ENCODE measurements at places on chromosomes 2 and 18.

- H3K4me1 ChIP-seq = no peaks in the 10 kb centered on the region
- no peak overlapping the region for H3K4me3 ChIP-seq
- peaks cover 24% of the 10 kb centered on the region for H3K36me3 ChIP-seq
- no peak overlapping the region for H3K27ac ChIP-seq
Observed at GRCh38 chr2:203418271-203418670, 90.1 kb downstream of the ABI2 start.

GRCh38 chr18:9003406-9004100, 98.9 kb upstream of the NDUFV2 start:
- no peak for DNase-seq
- no peaks in the 10 kb centered on the region for H3K27me3 ChIP-seq
- no peaks in the 10 kb centered on the region for H3K4me1 ChIP-seq
- H3K27ac ChIP-seq = no peak overlapping the region
- no peak overlapping the region for H3K4me3 ChIP-seq

- H3K36me3 ChIP-seq = no peaks in the 10 kb centered on the region
- DNase-seq = no peak
- H3K4me3 ChIP-seq = no peak overlapping the region
- no peak overlapping the region for H3K27ac ChIP-seq
- no peaks in the 10 kb centered on the region for H3K4me1 ChIP-seq
Observed at GRCh38 chr2:23203383-23203782, 181.6 kb upstream of the KLHL29 start.

- H3K4me1 ChIP-seq = no peaks in the 10 kb centered on the region
- H3K27ac ChIP-seq = no peak overlapping the region
- no peak for DNase-seq
- H3K4me3 ChIP-seq = no peak overlapping the region
Observed at GRCh38 chr2:195038153-195038552, 618.9 kb upstream of the SLC39A10 start.

DNA sequence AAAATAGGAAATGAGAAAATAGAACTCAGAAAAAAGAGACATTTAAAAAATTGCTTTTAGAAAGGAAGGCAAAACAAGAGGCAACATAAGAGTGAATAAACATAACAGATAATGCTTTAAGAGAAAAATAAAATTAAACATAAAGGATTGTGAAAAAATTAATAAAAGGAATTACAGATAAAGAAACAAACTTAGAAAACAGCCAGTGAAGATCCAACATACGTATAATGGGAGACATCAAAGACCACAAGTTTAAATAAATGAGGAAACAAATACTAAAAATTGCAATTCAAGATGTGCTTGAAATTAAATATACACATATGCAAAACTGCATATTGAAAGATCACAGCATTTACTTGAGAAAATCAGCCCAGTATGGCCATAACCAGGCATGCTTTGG, 448.9 kb downstream of the NBAS start:
- H3K4me3 ChIP-seq = no peak overlapping the region
- no peak overlapping the region for H3K27ac ChIP-seq

DNA sequence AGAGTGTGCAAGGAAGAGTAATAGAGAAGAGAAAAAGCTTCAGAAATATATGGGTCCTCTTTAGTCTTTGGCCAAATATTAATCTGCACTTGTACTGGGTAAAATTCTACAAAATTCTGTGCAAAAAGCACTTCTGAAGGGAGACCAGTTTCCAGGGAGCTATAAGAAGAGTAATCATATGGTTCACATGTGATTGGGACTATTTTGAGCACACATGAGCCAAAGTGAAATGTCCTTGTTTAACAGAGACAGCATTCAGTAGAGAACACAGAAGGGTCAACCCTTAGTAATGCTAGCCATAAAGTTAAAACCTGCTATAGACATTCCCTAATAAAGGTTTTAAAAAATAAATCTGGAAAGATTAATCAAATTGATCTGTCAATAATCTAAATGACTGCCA, 49.3 kb upstream of the ACVR1C start:
- H3K36me3 ChIP-seq = no peaks in the 10 kb centered on the region
- no peaks in the 10 kb centered on the region for H3K4me1 ChIP-seq
- no peak overlapping the region for H3K4me3 ChIP-seq
- no peak for DNase-seq
- H3K27me3 ChIP-seq = no peaks in the 10 kb centered on the region

DNA sequence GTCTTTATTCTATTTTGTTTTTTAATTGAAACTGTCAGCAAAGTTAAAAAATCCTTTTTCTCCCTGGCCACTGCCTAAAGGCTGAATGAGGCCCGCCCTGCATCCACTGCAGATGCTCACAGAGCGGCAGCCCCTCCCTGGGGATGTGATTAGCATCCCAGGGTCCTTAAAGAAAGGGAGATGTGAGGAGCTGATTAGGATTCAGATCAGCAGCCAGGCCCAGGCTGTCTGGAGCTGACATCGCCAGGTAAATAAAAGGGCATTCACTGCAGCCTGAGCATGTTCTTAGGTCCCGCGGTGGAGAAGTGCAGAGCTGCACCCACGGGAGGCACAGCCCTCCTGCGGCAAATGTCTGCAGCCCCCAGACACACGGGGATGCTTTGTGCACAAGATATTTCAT, 83.8 kb downstream of the LONRF2 start:
- H3K4me3 ChIP-seq = no peak overlapping the region
- DNase-seq = no peak
- no peaks in the 10 kb centered on the region for H3K27me3 ChIP-seq

- no peaks in the 10 kb centered on the region for H3K36me3 ChIP-seq
- no peaks in the 10 kb centered on the region for H3K4me1 ChIP-seq
- no peaks in the 10 kb centered on the region for H3K27me3 ChIP-seq
- H3K4me3 ChIP-seq = no peak overlapping the region
- no peak for DNase-seq
Observed at GRCh38 chr2:71995067-71995665, 152.5 kb downstream of the CYP26B1 start.

- H3K4me3 ChIP-seq = no peak overlapping the region
- DNase-seq = no peak
- no peaks in the 10 kb centered on the region for H3K36me3 ChIP-seq
- H3K27me3 ChIP-seq = no peaks in the 10 kb centered on the region
Observed at GRCh38 chr18:71878226-71878625, 665.9 kb downstream of the CBLN2 start.

DNA sequence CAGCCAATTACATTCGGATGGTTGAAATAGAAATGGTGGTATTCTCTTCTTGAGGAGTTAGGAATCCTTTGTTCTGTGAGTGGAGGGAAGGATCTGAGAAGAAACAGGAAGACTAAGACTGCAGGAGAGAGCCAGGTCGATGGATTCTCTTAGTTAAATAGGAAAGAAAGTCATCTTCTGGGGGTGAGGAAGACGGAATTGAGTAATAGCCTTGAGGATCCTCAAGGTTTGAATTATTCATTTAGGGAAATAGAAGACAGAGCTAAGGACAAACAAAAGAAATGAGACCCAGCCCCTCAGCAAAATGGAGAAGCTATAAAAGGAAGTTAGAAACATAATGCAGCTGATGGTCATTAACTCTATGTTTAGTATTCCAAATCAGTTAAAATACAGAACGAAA, 1.8 kb downstream of the LAPTM4A start:
- no peaks in the 10 kb centered on the region for H3K36me3 ChIP-seq
- peak overlapping the region; percentile 90 for H3K4me3 ChIP-seq
- H3K4me1 ChIP-seq = peaks cover 14% of the 10 kb centered on the region
- H3K27ac ChIP-seq = peak overlapping the region; percentile 100
- peaks cover 10% of the 10 kb centered on the region for H3K27me3 ChIP-seq

GRCh38 chr2:53403792-53404413, 363.7 kb upstream of the CHAC2 start:
- H3K27ac ChIP-seq = no peak overlapping the region
- H3K27me3 ChIP-seq = no peaks in the 10 kb centered on the region
- H3K4me3 ChIP-seq = no peak overlapping the region
- no peaks in the 10 kb centered on the region for H3K4me1 ChIP-seq

DNA sequence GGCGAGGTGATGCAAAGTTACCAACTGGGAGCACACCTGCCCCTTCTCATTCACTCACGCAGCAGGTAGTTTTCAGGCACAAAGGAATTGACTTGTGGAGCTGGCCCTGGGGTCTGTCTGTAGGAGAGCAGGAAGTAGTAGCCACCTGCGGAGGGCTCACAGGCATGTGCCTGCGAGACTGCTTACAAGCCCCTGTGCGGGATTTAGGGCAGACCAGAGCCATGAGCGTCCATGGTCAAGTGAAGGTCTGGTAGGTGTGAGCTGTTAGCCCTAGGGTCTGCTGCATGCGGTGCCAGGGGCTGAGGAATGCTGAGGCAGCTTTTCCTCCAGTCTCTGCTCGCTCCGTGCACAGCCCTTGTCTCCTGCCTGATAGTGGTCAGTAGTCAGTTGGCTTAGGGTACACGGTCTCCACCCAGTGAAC, 18.9 kb downstream of the INPP4A start:
- H3K27ac ChIP-seq = peak overlapping the region; percentile 95
- H3K36me3 ChIP-seq = no peaks in the 10 kb centered on the region
- H3K4me3 ChIP-seq = peak overlapping the region; percentile 14
- H3K27me3 ChIP-seq = no peaks in the 10 kb centered on the region

GRCh38 chr2:188306271-188306670, 14.6 kb downstream of the GULP1 start:
- no peaks in the 10 kb centered on the region for H3K4me1 ChIP-seq
- no peaks in the 10 kb centered on the region for H3K27me3 ChIP-seq
- no peak overlapping the region for H3K27ac ChIP-seq
- no peak overlapping the region for H3K4me3 ChIP-seq

- peaks cover 11% of the 10 kb centered on the region for H3K4me1 ChIP-seq
- no peak overlapping the region for H3K27ac ChIP-seq
- no peak overlapping the region for H3K4me3 ChIP-seq
- DNase-seq = no peak
- peaks cover 17% of the 10 kb centered on the region for H3K27me3 ChIP-seq
Observed at GRCh38 chr2:71462641-71463341, 9.4 kb downstream of the DYSF start.

DNA sequence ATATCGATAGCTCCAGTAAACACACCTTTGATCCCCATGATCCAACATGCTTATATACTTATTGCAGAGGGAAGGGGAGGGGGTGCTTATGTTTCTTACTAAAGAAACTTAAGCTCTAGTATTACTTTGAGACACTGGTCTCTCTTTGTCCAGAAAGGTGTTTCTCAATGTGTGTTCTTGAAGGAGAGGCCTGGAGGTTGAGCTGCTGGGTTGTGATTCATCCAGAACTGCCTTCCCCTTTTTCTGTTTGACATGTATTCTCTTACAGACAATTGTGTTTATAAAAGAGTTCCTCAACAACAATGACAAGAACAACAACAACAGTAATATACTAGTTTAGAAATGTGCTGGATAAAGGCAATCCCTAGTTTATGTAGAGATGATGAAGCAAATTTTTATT, 516.0 kb upstream of the FAM98A start:
- no peak overlapping the region for H3K4me3 ChIP-seq
- DNase-seq = no peak
- no peaks in the 10 kb centered on the region for H3K36me3 ChIP-seq
- H3K4me1 ChIP-seq = no peaks in the 10 kb centered on the region
- H3K27ac ChIP-seq = no peak overlapping the region
- H3K27me3 ChIP-seq = no peaks in the 10 kb centered on the region

- no peaks in the 10 kb centered on the region for H3K4me1 ChIP-seq
- no peaks in the 10 kb centered on the region for H3K27me3 ChIP-seq
- H3K36me3 ChIP-seq = no peaks in the 10 kb centered on the region
- H3K27ac ChIP-seq = no peak overlapping the region
Observed at GRCh38 chr18:61502472-61502871, 169.2 kb downstream of the CDH20 start.

DNA sequence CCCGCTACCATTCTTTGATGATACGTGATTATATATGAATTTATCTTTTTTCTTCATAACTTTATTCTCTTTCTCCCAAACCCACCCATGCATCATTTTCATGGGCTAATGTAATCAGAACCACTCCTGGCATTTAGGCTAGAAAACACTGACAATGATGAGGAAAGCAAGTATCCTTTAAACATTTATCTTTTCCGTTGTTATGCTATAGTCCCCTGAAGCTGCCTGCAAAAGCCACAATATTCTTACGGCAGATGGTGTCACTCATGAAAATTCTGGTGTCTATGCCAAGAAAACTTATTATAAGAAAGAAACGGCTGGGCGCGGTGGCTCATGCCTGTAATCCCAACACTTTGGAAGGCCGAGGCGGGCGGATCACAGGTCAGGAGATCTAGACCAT, 221.8 kb upstream of the CTAGE1 start:
- no peak overlapping the region for H3K4me3 ChIP-seq
- H3K27ac ChIP-seq = no peak overlapping the region
- no peak for DNase-seq
- H3K27me3 ChIP-seq = no peaks in the 10 kb centered on the region
- no peaks in the 10 kb centered on the region for H3K4me1 ChIP-seq
- no peaks in the 10 kb centered on the region for H3K36me3 ChIP-seq

DNA sequence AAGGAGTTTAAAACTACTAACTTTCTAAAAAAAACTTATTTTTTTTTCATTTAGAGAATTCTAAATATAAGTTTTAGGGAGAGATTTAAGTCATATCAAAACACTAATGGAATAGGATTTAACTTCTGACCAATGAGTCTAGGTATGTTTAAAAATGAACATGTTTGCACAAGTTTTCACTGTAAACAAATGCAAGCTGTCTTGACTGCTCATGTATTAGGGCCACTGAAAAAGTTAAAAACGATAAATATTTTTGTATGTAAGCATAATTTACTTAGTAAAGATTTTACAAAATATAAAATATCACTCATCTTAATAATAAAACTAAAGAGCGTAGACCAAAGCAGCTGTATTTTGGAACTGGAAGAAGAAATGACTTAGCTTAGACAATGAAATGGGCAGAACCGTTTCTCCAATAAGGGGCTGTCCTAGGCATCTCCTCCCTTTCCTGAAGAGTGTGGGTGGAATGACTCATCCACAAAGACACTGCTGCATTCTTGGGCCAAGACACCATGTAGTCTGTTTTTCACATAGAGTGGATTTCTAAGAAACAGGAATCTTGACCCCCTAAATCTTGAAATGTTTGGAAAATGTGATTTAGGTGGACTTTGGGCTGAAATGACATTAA, 118.8 kb downstream of the MEP1B start:
- H3K4me3 ChIP-seq = no peak overlapping the region
- DNase-seq = no peak
- H3K27me3 ChIP-seq = no peaks in the 10 kb centered on the region
- no peaks in the 10 kb centered on the region for H3K36me3 ChIP-seq

- no peaks in the 10 kb centered on the region for H3K27me3 ChIP-seq
- no peaks in the 10 kb centered on the region for H3K4me1 ChIP-seq
- no peak overlapping the region for H3K27ac ChIP-seq
- DNase-seq = no peak
Observed at GRCh38 chr2:99275882-99276281, 20.4 kb upstream of the LYG2 start.

DNA sequence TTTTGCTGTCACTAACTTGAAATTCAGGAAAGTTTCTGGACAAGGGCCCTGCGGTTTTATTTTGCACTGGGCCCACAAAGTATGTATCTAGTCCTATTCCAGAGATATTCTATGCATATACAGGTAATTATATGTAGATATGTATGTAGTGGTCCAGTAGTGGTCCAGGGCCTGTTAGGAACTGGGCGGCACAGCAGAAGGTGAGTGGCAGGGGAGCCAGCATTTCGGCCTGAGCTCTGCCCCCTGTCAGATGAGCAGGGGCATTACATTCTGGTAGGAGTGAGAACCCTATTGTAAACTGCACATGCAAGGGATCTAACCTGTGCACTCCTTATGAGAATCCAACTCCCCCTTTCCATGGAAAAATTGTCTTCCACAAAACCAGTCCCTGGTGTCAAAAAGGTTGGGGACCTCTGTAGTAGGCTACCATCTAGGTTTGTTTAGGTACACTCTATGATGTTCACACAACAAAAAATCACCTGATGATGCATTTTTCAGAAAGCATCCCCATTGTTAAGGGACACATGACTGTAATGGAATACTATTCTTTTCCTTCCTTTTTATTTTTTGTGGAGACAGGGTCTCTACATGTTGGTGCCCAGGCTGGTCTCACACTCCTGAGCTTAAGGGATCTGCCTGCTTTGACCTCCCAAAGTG, 2.8 kb upstream of the PPP4R3B start:
- H3K4me3 ChIP-seq = no peak overlapping the region
- H3K36me3 ChIP-seq = peaks cover 6% of the 10 kb centered on the region
- H3K27me3 ChIP-seq = no peaks in the 10 kb centered on the region
- H3K4me1 ChIP-seq = peaks cover 26% of the 10 kb centered on the region
- no peak overlapping the region for H3K27ac ChIP-seq
- peak; percentile 45 for DNase-seq
